ENCODE measurements at places on chromosomes 7 and 10. TPM values are rescaled to one million over a fixed set of nuclear protein-coding genes. Genes with fewer than 3 reads are reported as not detected.

The GPR85 gene
- not detected for total RNA-seq

GRCh38 chr7:34991938-34992840 is 45.1 kb downstream of the DPY19L1 start:
- H3K4me1 ChIP-seq: peaks cover 10% of the 10 kb centered on the region
- no peak overlapping the region for H3K4me3 ChIP-seq
- H3K36me3 ChIP-seq: no peaks in the 10 kb centered on the region
- no peak overlapping the region for H3K27ac ChIP-seq

The CALHM1 gene
- total RNA-seq: not detected

DNA sequence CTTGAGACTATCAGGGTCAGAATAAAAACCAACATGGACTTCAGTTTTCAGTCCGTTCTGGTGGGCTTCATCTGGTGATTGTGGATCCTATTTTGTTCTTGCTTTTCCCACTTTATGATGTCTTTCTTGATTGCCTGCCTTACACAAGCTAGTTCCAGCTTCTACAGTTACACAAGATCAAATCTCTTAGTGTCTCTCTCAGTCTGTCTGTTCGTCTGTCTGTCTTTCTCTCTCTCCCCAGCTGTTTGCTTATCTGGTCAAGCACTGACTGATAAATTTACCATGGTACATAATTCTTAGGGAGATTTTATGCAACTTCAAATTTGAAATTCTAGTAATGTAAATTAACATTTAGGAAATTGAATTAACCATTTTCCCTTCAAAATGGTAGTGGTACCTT is 35.8 kb downstream of the TAX1BP1 start:
- no peak overlapping the region for H3K27ac ChIP-seq
- no peak overlapping the region for H3K4me3 ChIP-seq
- no peak for DNase-seq
- peaks cover 3% of the 10 kb centered on the region for H3K36me3 ChIP-seq

The CPVL gene
- total RNA-seq: 72.3 TPM

The SLC26A4 gene
- not detected for total RNA-seq

The ACTL6B gene
- not detected for total RNA-seq
